Anterior cingulate cortex (tissue), 58 donors: ENCODE measurements at places on chromosomes 5 and 9.

DNA sequence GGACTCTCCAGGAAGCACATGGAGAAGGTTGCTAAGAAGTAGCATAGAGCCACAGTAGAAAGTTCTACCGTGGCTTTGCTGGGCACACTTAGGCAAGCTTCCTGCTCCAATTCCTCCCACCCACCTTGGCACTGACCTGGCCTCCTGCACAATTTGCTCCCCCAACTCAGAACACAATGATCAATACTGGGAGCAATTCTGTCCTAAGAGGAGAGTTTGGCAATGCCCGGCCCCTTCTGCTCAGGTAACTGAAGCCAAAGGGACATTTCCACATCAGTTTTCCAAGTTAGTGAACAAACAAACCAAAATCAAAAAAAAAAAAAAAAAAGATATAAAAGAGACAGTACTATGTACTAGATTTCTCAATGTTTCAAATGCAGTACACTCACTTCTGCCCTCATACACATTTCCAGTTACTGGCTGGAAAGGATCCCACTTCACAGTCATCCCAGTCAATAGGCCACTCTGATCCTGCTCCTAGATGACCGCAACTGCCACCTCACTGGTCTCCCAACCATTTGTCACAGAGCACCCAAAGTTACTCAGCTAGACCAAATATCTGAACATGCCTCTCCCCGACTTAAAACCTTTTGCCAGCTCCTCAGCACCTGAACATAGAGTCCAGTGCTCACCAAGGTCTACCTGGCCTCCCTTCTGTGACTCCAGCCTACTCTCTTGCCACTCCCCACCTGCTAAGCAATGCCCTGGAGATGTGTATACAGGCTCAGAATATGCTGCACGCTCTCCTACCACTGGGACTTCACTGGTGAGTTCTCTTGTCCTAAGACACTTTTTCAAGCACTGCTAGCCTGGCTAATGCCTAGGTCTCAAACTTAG is 21.3 kb downstream of the ABCA1 start:
- no peak for DNase-seq

- DNase-seq, result no peak
Observed at GRCh38 chr5:68344447-68345111, 129.0 kb downstream of the PIK3R1 start.

GRCh38 chr9:80787636-80788035 is 901.7 kb downstream of the TLE1 start:
- no peak for DNase-seq

- DNase-seq, result no peak
Observed at GRCh38 chr5:94240134-94240533, 378.3 kb downstream of the KIAA0825 start.

DNA sequence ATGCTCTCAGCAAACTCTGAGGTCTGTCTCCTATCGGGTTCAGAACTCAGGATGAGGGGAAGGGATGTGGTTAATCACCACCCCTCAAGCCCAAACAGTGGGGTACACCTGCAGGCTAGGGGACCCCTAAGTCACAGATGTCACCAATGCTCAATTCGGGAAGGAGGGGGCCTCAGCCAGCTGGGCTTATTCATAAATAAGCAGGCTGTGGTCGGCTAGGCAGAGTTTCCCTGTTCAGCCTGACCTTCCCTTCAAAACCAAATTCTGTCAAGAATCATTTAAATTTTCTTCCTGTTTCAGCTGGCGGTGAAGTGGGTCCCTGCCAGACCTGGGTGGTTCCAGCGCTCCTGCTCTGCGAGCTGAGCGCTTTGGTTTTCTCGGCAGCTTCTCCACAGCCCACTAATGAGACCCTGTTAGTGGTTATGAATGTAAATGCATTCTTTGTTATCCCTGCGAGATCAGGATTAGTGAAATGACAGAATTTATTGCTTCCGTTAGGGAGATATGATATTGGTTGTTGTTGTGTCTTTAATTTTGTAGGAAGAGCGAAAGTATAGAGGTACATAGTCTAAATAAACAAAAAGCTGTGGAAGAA is 68.3 kb downstream of the AK8 start:
- DNase-seq, result no peak

- DNase-seq, result peak; percentile 54
Observed at GRCh38 chr5:110386782-110387181, 339.7 kb downstream of the TMEM232 start.

- DNase-seq, result no peak
Observed at GRCh38 chr5:83568186-83568585, 96.6 kb downstream of the VCAN start.

- DNase-seq, result no peak
Observed at GRCh38 chr9:79210541-79211243, 361.1 kb upstream of the TLE4 start.

DNA sequence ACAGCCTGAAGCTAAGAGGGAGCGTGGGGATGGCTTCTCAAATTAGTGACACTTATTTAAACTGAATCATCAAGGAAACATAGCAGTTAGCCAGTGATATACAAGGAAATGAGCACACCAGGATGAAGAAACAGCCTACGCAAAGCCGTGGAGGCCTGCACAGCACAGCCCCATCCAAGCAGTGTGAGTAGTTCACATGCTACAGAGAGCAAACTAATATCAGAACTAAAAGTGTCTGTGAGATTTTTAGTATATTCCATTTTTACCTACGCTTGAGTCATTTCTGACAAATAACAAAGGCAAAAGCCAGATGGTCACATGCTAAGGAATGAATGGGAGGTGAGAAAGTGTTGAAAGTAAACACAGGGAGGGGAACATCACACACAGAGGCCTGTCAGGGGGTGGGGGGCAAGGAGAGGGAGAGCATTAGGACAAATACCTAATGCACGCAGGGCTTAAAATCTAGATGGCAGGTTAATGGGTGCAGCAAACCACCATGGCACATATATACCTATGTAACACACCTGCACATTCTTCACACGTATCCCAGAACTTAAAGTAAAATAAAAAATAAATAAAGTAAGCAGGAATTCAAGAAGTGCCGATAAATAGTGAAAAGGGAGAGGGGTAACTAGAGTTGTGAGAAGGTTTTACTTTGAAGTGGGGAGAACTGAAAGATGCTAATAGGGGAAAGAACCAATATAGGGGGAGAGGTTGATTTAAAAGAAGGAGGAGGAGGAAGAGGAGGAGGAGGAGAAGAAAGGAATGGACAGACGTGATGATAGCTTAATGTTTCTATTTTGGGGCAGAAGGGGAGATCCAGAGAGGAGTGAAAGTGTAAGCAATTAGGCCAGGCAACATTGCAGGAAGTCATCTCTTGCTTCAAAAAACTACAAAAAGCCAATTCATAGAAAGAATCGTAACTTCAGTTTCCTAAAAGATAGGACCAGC is 100.9 kb upstream of the PTGER4 start:
- no peak for DNase-seq

DNA sequence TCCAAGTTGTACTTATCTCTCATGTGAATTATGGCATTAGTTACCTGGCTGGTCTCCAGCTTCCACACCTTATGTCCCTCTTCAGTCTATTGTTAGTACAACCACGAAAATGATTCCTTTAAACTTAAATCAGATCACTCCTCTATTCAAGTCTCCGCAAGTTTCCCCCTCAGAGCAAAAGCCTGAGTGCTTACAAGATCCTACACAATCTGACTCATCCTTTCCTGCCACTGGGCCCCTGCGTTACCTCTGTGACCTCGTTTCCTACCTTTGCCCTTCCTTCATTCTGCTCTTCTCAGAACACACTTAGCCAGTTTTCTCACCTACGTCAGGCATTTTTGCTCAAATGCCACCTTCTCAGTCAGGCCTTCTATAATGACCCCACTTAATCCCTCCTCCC is 45.1 kb upstream of the GLIS3 start:
- DNase-seq, result no peak

DNA sequence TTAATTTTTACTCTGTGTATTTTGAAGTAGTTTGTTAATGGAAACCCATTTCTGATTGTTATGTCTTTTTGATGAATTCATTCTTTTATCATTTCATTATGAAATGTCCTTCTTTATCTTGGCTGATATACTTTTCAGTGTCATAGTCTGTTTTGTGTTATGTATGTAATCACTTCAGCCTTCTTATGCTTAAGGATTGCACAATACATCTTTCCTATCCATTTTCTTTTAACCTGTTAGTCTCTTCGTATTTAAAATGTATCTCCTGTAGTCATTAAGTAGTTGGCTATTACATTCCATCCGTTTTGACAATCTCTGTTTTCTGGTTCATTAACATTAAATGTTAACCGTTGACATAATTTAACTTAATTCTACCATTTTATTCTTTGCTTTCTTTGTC is 344.6 kb upstream of the CTNND2 start:
- no peak for DNase-seq

DNA sequence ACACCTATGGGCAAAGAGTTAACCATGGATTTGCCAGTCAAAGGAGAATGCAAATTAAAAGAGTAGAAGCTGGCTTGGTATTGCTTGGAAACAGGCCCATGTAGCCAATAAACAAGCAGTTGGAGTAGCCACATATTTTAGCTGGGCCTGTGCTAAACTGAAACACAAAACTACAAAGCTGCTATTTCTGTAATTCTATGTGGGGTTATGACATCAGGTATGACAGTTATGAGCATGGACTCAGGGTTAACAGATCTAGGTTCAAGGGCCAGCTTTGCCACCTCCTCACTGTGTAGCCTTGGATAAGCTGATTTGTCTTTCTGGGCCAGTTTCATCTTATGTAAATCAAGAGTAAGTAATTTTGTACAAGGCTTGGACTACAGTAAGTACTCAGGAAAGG is 142.7 kb downstream of the PIP5K1B start:
- DNase-seq, result no peak

DNA sequence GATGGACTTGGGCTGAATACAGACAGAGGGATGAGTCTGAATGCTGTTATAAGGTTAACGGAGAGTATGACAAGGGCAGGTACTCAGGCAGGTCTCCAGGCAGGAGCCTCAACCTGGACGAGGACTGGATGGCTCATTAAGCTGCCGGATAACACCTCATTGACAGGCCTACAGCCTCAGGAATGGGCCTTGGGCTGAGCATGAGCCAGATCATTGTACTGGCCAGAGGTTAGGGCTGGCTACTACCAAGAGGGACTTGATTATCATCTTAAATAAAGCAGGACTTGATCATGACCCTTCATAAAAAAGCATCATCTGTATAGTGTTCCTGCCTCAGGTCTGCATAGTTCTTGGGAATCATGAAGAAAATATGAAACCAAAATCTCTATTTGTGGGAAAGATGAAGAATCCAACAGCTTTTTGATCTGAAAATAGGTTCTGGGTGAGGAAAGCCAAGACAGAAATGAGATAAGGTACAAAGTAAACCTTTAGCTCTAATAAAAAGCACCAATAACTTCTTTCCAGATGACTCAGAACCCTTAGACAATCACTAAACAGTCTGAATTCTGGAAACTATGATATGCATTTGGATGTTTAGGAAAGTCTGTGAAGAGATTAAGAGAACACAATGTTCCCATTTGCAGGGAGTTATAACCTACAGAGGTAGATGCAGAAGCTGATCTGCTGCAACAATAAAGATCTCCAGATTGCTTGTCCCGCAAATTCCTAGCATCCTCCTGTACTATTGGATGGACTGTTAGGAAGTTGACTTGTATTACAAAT is 343.1 kb downstream of the CTNND2 start:
- no peak for DNase-seq

- no peak for DNase-seq
Observed at GRCh38 chr5:154786414-154786813, 31.2 kb downstream of the LARP1 start.

DNA sequence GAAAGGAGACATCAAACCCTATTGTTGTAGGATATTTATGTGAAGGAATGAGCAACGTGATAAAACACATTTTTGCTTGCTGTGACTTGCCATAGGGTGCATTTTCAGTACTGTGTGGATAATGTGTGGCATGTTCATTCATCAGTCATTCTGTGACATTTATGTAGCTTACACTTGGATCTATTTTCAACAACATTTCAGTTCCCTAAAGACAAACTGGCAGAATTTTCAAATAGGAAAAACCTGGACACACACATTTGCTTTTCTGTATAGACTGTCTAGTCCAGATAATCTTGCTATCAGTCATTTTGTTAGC is 127.7 kb downstream of the TMC1 start:
- DNase-seq, result no peak

DNA sequence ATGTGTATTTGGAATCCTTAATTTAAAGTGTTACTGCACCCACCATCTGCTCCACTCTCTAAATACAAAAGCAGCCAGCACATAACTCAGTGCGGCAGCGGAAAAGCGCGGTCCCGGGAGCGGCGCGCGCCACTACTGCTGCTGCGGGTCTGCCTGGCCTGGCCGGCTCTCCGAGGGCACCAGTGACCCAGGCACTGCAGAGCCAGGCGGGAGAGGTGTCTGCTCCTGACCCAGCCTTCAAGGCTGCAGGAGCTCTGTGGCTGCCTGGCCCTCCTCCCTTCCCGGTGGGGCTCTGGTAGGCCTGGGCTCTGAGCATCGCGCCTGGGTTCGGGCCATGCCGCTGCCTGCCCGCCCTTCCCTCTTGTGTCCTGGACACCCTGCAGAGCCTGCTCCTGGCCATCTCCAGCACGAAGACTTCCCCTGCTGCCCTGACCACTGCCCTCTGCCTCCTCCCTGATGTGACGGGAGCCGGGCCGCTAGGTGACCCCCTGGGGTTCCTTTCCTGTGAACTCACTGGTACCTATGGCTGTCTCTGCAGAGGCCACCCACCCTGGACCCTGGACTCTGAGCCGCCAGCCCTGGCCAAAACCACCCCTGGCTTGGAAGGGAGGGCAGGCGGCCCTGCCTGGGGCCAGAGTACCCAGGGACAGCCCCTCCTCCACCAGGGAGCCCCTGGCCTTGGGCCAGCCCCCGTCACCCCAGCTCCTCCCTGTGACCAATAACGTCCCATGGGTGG is 32.8 kb upstream of the UBAC1 start:
- no peak for DNase-seq

- DNase-seq, result no peak
Observed at GRCh38 chr9:137095664-137096517, 9.1 kb downstream of the MAN1B1 start.

DNA sequence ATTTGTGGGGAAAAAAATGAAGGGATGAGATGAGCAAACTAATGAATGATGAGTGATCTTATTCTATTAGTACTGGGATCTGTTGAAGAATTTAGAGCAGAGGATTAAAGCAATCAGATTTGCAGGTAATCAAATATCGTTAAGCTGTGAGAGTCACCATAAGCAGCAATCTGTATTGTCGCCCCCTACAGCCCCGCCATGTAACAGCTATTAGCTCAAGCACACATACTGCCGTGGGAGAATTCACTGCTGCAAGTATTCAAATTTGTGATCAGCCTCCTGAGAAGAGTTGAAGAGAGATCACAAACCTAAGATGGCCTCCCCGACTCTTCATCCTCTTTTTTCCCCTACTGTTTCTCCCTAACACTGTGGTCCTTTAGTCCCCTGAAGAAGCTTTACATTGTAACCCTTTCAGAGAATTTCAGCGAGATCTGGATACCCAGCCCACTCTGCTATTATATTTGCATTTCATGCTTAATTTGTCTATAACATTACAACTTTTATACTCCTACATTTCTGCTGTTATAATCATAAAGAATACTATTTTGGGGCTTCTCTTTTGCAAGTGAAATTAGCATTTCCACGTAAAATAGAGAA is 28.5 kb upstream of the PHF24 start:
- DNase-seq, result no peak

- no peak for DNase-seq
Observed at GRCh38 chr9:84206801-84207370, 133.7 kb downstream of the SLC28A3 start.

GRCh38 chr9:95132366-95133324 is 184.9 kb downstream of the FANCC start:
- no peak for DNase-seq

GRCh38 chr9:1535051-1535450 is 480.1 kb upstream of the SMARCA2 start:
- DNase-seq, result no peak

- DNase-seq, result no peak
Observed at GRCh38 chr9:31870276-31870675, 514.2 kb upstream of the ACO1 start.
